WTC11 (cell line): ENCODE measurements at places on chromosomes 3 and 15. TPM values are rescaled to one million over a fixed set of nuclear protein-coding genes. Genes with fewer than 3 reads are reported as not detected.

Gene ATP8B4
- total RNA-seq: 0.23 to 0.37 TPM (median 0.27 TPM) in 3 replicates

GRCh38 chr15:85488997-85489396 lies 108.6 kb downstream of the AKAP13 start:
- H3K27me3 ChIP-seq: no peaks in the 10 kb centered on the region
- H3K4me1 ChIP-seq: peaks cover 30% of the 10 kb centered on the region
- H3K36me3 ChIP-seq: no peaks in the 10 kb centered on the region
- no peak overlapping the region for H3K27ac ChIP-seq

Gene ARID3B
- 122 to 133 TPM (median 124 TPM) in 3 replicates for total RNA-seq

- peaks cover 28% of the 10 kb centered on the region for H3K4me1 ChIP-seq
- H3K27ac ChIP-seq: no peak overlapping the region
- H3K27me3 ChIP-seq: peaks cover 17% of the 10 kb centered on the region
- DNase-seq: peak; percentile 48
Observed at GRCh38 chr15:69161079-69161877, 843 bp downstream of the GLCE start.

GRCh38 chr3:194231929-194232832 lies 96.2 kb downstream of the HES1 start:
- peaks cover 15% of the 10 kb centered on the region for H3K4me1 ChIP-seq
- H3K27ac ChIP-seq: peak overlapping the region; percentile 91

Gene PRSS50
- 0.70 to 1.4 TPM (median 1.2 TPM) in 3 replicates for total RNA-seq

DNA sequence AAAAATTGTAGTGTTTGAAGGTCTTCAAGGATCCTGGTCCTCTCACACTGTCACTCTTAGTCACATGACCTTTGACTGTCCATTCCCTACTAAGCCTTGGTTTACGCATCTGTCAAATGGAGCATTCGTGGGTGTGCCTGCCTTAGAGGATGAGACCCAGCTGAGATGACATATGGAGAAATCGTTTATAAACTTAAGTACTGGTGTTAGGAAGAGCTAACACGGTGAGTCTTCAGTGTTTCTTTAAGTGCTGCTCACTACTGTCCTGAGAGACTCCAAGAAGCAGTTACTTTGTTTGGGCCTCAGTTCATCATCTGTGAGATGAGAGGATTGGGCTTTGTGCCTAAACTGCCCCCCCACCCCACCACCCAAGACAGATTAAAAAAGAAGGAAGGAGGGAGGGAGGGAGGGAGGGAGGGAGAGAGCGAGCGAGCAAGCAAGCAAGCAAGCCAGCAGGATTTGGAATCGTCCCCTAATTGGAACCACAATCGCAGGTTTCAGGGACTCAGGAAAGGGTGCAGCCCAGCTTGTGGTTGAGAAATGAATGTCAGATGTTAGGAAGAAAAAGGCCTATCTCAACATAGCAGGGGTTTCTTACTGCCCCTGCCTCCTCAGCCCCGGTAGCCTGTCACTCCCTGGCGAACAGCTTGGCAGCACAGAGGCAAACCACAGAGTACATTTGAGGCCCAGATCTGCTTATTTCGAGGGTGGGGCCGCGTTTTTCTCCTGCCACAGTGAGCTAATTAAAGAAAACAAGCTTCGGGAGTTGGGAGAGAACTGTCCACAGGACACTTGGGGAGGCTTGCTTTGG lies 32.7 kb downstream of the SMAD3 start:
- H3K27ac ChIP-seq: no peak overlapping the region
- H3K36me3 ChIP-seq: no peaks in the 10 kb centered on the region
- DNase-seq: no peak

Gene FES
- 9.7 to 10.2 TPM (median 10.0 TPM) in 3 replicates for total RNA-seq

DNA sequence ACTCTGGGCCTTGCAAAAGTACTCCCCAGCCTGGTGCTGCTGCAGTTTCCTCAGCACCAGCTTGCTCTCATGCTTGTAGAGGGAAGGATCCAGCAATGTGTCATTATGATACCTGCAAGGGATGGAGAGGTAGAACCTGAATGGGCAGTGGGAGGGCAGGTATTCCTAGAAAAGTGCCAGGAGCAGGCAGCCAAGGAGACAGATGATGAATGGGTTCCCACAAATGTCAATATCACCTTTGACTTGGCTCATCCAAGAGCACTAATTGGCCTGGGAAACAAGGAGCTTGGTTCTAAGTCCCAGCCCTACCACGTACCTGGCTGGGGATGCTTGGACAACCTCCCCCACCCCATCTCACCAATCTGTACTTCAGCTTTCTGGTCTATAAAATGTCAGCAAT lies 9.4 kb downstream of the CILP start:
- no peaks in the 10 kb centered on the region for H3K4me1 ChIP-seq
- no peaks in the 10 kb centered on the region for H3K36me3 ChIP-seq
- H3K4me3 ChIP-seq: no peak overlapping the region
- H3K27ac ChIP-seq: no peak overlapping the region
- DNase-seq: no peak
